ENCODE measurements at places on chromosomes 6 and 20. TPM values are rescaled to one million over a fixed set of nuclear protein-coding genes. Genes with fewer than 3 reads are reported as not detected.

HLA-DPB1 gene
- total RNA-seq, result 5.4 TPM

GRCh38 chr6:3205913-3206312, 21.5 kb downstream of the TUBB2B start:
- DNase-seq, result peak; percentile 33
- H3K27me3 ChIP-seq, result peaks cover 34% of the 10 kb centered on the region
- no peak overlapping the region for H3K4me3 ChIP-seq
- peaks cover 28% of the 10 kb centered on the region for H3K4me1 ChIP-seq
- no peak overlapping the region for H3K27ac ChIP-seq
- no peaks in the 10 kb centered on the region for H3K36me3 ChIP-seq

GRCh38 chr6:81878479-81878878, 126.0 kb upstream of the TENT5A start:
- DNase-seq, result no peak
- no peaks in the 10 kb centered on the region for H3K27me3 ChIP-seq
- no peaks in the 10 kb centered on the region for H3K4me1 ChIP-seq
- no peaks in the 10 kb centered on the region for H3K36me3 ChIP-seq
- H3K27ac ChIP-seq, result no peak overlapping the region

GRCh38 chr20:43563991-43564390, 5.2 kb downstream of the SGK2 start:
- no peak overlapping the region for H3K27ac ChIP-seq
- no peak for DNase-seq
- H3K4me3 ChIP-seq, result no peak overlapping the region

DNA sequence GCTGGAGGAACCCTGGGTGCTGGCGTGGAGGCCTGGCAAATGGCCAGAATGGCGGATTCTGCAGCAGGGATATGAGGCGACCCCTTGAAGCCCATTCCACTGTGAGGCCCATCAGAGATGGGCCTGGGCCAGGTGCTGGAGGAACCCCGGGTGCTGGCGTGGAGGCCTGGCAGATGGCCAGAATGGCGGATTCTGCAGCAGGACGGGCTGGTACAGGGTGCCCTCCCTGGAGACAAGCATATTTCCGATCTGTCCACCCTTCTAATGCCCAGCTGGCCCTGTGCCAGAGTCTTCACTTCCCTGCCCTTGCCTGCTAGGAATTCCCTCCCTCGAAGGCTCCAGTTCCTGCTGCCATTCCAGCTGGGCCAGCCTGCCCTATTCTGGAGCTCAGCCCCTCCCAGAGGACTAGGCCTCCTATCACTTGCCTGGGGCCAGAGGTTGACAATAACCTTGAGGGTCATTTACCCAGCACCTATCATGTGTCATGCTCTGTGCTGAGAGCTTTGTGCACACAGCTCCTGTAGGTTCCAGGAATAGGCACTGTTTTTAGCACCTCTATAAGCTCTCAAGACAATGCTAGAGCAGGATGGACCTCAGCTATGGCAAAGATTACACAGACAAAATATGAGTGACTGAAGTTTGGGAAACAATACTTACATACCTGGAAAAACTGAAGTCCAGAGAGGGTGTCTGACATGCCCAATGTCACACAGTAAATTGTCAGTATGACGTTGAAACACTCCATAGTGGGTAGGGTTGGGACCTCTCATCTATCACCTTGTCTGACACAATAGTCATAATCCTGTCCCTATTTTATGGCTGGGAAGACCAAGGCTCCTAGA, 21.4 kb downstream of the SUN5 start:
- no peak for DNase-seq
- no peaks in the 10 kb centered on the region for H3K4me1 ChIP-seq
- no peaks in the 10 kb centered on the region for H3K27me3 ChIP-seq
- H3K4me3 ChIP-seq, result no peak overlapping the region
- H3K36me3 ChIP-seq, result no peaks in the 10 kb centered on the region

DNA sequence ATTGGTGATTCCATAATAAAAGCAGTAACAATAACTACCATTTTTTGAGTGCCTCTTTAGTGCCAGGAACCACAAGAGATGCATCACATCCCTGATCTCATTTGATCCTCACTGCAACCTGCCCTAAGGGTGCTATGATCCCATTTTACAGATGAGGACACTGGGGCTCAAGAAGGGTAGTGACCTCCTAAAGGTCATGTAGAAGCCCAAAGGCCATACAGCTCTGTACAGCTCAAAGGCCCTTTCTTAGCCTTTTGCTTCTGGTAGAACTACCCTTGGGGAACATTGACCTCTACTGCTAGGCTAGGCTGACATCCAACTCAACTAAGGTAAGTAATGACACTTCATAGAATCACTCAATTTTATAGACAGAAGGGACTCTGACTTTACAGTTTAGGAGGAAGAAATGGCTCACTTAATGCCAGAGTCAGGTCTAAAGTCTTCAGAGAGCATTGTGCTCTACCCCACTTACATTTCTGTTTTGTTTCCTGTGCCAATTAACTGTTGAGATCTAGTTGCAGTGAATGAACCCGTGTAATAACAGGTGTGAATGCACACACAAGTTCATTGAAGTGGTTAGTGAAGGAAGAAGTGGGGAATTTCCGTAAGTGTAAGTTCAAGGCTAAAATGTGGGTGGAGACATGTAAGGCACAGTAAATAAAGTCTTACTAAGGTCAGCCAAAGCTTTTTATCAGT, 10.7 kb downstream of the SLC9A8 start:
- H3K4me1 ChIP-seq, result peaks cover 43% of the 10 kb centered on the region
- peak overlapping the region; percentile 71 for H3K27ac ChIP-seq
- H3K36me3 ChIP-seq, result peaks cover 50% of the 10 kb centered on the region
- peak overlapping the region; percentile 5 for H3K4me3 ChIP-seq
- H3K27me3 ChIP-seq, result no peaks in the 10 kb centered on the region
- DNase-seq, result no peak

- DNase-seq, result no peak
- no peaks in the 10 kb centered on the region for H3K27me3 ChIP-seq
- H3K4me1 ChIP-seq, result no peaks in the 10 kb centered on the region
- H3K4me3 ChIP-seq, result no peak overlapping the region
Measured at GRCh38 chr6:123635567-123635966, 1.2 kb downstream of the TRDN start.

- DNase-seq, result no peak
- H3K27me3 ChIP-seq, result no peaks in the 10 kb centered on the region
- H3K27ac ChIP-seq, result peak overlapping the region; percentile 34
- peaks cover 50% of the 10 kb centered on the region for H3K36me3 ChIP-seq
- H3K4me1 ChIP-seq, result peaks cover 70% of the 10 kb centered on the region
Measured at GRCh38 chr6:16135066-16135465, 6.2 kb downstream of the MYLIP start.

DNA sequence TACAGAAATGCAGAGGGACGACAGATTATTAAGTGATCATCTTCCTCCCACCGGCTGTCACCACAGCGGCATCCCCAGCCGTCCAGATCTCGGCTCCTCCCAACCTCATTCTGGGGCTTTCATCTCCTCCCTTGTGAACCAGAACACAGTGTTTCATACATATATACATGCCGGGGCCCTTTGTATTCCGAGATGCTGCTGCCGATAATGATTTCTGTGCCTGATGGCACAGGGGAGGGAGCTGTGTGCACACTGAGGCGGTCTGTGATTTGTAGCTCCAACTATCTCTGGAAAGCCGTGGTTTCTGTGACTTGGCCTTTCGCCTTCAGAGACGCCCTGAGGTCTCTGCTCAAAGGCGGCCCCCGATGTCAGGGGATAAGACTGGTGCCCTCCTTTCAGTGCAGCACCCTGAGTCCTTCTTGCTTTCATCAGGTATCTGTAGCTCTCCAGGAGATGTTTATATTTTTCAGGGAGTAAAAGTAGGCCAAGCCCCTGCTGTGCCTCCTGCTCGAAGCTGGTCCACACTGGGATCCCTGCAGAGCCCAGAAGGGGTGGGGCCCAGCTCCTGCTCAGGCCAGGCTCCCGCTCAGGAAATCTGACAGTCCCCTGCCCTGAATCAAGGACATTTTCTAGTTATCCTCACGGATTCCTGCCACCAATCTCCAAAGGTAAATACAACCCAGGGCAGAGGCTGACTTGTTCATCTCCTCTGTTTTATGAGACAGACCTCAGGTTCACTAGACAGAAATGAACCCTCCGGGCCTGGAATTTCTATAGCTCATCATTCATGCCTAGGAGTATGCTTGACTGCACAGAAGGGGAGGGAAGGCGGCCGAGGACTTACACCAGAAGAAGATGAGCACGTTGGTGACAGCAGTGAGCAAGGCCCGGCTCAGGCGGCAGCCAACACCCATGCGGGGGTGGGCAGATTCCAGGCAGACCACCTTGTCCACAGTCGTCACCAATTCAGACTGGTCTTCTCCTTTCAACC, 11.2 kb downstream of the LEMD2 start:
- H3K4me1 ChIP-seq, result no peaks in the 10 kb centered on the region
- no peak overlapping the region for H3K4me3 ChIP-seq
- no peaks in the 10 kb centered on the region for H3K27me3 ChIP-seq
- no peak for DNase-seq

DNA sequence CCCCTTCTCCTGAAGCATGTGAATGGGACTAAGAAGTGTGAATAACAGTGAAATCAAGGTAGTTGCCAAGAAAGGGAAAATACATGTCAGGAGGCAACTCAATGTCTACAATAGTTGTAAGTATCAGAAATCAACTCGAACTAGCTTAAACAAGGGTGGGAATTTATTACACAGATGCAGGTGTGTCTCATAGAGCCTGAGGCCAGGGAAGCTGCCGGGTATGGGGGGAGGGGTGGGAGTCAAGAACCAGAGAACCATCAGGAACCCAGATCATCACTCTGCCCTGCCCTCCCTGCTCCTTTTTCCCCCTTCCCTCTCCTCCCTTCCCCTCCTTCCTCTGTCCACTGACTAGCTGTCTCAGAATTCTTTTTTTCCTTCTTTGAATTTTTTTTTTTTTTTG, 34.9 kb upstream of the BMP6 start:
- no peak overlapping the region for H3K4me3 ChIP-seq
- H3K27me3 ChIP-seq, result peaks cover 18% of the 10 kb centered on the region
- no peak overlapping the region for H3K27ac ChIP-seq
- H3K4me1 ChIP-seq, result peaks cover 3% of the 10 kb centered on the region
- no peaks in the 10 kb centered on the region for H3K36me3 ChIP-seq
- DNase-seq, result no peak

PTK6 gene
- total RNA-seq, result 0.48 TPM

DIDO1 gene
- 49.7 TPM for total RNA-seq

THBS2 gene
- not detected for total RNA-seq

C6orf15 gene
- not detected for total RNA-seq

GRCh38 chr6:122184401-122184827, 215.0 kb upstream of the HSF2 start:
- H3K4me1 ChIP-seq, result no peaks in the 10 kb centered on the region
- DNase-seq, result no peak
- no peak overlapping the region for H3K27ac ChIP-seq
- H3K4me3 ChIP-seq, result no peak overlapping the region

ZKSCAN8 gene
- 17.5 TPM for total RNA-seq

DNA sequence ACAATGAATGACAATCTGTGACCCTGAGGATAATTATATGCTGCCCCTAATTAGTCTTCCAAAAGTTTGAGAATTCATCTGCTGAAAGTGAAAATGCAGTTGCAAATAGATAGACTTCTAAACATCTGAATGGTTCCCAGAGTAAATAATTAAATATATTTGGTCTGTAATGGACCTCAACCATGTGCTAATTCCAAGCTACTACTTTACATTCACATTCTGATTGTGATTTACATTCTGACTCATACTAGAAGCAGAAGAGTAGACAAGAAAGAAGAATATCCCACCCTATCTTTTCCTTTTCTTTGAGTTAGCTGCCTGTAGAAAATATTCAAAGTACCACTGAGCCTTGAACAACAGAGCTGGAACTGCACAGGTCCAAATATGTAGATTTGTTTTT, 80.8 kb downstream of the PTPRK start:
- no peaks in the 10 kb centered on the region for H3K27me3 ChIP-seq
- no peak for DNase-seq
- no peak overlapping the region for H3K27ac ChIP-seq
- no peaks in the 10 kb centered on the region for H3K36me3 ChIP-seq

DNA sequence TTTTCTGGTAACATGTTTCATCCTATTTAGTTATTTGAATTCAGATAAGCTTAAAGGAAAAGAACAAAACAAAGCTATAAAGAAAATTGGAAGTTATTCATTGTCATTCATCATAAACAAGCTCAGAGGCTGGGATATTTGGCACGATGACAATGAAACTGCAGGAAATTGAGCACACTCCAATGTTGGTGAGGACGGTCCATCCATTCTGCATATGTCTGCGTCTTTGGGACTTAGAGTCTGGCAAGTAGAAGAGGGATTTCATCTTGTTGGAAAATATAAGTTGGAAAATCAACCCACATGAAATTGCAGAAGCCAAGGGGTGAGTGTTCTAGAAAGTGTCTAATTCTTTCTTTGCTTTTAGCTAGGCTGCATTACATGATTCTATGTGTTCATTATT, 78.4 kb downstream of the HDGFL1 start:
- no peaks in the 10 kb centered on the region for H3K4me1 ChIP-seq
- H3K36me3 ChIP-seq, result no peaks in the 10 kb centered on the region
- H3K27me3 ChIP-seq, result no peaks in the 10 kb centered on the region
- no peak overlapping the region for H3K4me3 ChIP-seq
- no peak for DNase-seq
- no peak overlapping the region for H3K27ac ChIP-seq

DNA sequence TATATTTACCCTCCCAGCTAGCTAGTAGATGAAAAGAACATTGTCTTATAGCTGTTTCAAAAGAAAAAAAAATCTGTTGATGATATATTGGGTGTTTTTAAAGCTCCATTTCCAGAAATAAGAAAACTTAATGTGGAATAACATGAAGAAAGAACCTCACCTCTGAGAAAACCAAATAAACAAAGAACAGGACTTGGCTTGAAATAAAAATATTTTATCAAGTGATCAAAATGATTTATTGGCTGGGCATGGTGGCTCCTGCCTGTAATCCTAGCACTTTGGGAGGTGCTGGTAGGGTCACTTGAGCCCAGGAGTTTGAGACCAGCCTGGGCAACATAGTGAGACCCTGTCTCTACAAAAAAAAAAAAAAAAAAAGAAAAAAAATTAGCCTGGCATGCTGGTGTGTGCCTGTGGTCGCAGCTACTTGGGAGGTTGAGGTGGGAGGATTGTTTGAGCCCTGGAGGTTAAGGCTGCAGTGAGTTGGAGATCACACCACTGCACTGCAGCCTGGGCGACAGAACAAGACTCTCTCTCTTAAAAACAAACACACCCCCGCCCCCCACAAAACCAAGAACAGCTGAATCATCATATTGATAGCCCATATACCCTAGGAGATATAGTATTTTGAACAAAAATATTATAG, 7.9 kb downstream of the RNF24 start:
- peaks cover 2% of the 10 kb centered on the region for H3K36me3 ChIP-seq
- H3K27me3 ChIP-seq, result no peaks in the 10 kb centered on the region
- H3K4me3 ChIP-seq, result no peak overlapping the region
- H3K4me1 ChIP-seq, result peaks cover 24% of the 10 kb centered on the region
- H3K27ac ChIP-seq, result no peak overlapping the region
- no peak for DNase-seq

DNA sequence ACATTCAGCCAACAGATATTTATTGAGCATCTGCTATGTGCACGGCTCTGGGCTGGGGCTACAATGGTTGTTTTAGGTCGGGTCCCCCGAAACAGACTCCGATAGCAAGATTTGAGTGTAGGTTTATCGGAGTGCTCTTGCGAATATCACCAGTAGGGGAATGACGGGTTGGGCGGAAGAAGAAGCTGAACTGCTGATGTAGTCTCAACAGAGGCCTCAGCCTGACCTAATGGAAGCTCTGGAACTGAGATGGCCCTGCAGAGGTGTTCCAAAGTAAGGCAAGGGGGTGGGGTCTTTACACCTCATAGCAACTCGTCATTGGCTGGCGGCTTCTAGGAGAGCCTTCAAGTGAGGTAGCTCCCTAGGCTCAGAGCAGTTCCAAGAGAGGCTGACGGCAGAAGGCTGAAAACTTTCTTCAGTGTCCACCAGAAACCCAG, 1.1 kb downstream of the L3MBTL1 start:
- peaks cover 5% of the 10 kb centered on the region for H3K4me1 ChIP-seq
- no peaks in the 10 kb centered on the region for H3K36me3 ChIP-seq
- no peak for DNase-seq
- peaks cover 29% of the 10 kb centered on the region for H3K27me3 ChIP-seq

TNFRSF21 gene
- total RNA-seq, result 2.6 TPM

KCNQ5 gene
- total RNA-seq, result 5.1 TPM

Measured in activated CD4-positive, alpha-beta T cell treated with anti-CD3 and anti-CD28 coated beads for 36 hours (primary cell).